ENCODE measurements at places on chromosomes 11 and 22.

DNA sequence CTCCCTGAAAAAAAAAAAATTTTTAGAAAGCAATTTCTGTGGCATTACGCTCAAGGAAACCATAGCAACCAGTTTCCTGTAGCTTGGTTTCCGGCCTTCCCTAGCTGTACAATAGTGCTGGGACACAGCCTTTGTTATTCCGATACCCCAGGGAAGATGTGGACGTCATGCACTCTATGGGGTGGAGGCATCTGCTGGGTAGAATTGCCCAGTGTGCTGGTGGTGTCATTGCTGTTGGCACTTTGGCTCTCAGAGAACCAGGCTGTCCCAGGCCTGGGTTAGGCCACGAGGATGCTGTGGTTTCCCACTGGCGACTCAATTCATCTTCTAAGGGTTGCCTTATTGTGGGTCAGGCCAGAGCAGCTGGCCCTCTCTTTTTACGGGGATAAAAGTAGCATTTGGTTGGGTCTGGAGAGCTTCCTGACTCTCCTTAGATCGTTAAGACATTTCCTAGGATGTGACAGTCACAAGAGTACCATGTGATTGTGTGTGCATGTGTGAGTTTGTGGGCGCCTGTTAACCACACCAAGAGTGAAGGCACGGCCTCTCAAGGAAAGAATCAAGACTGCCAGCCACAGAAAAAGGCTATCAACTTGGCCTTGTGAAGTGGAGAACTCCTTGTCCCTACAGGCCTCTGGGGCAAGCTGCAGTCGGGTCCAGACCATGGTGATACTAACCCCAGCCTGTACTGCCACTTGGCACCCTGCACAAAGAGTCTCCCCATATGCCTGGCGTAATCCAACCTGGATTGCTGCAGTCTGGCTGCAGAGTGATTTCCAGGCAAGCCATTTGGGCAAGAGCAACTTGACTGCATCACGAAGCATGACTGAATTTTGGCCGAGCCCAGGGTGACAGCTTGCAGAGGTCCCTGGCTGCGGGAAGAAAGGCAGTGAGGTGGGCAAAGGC is 35.9 kb upstream of the NAV2 start:
- no peak for DNase-seq

- DNase-seq, result no peak
Measured at GRCh38 chr11:12275818-12276217, 101.6 kb upstream of the PARVA start.

GRCh38 chr11:111819829-111820237 is 51.5 kb downstream of the ALG9 start:
- peak; percentile 57 for DNase-seq

GRCh38 chr11:112777283-112777751 is 183.9 kb upstream of the NCAM1 start:
- DNase-seq, result no peak

DNA sequence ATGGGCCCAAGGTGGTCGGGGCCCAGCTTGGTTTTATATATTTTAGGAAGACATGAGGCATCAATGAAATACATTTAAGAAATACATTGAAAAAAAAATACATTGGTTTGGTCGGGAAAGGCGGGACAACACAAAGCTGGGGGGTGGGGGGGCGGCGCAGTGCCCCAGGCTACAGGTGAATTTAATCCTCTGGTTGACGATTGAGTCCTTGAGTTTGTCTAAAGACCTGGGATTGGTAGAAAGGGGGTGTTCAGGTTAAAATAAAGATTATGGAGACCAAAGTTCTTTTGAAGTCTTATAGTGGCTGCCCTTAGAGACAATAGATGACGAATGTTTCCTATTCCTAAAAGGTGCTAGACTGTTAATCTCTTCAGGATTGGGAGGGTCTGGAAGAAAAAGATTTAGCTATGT is 3.1 kb downstream of the IFITM1 start:
- DNase-seq, result no peak

DNA sequence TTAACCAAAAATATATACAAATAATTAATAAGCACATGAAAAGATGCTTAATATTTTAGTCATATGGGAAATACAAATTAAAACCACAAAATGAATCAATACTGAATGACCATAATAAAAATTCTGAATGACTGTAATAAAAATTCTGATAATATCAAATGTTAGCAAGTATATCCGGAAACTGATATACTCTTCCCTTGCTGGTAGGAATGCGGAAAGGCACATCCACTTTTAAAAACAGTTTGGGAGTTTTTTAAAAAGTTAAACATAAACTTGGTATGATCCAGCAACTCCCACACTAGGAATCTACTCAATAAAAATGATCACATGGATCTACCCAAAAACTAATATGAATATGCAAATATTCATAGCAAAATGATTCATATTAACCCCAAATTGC is 30.8 kb upstream of the GRIA4 start:
- no peak for DNase-seq

DNA sequence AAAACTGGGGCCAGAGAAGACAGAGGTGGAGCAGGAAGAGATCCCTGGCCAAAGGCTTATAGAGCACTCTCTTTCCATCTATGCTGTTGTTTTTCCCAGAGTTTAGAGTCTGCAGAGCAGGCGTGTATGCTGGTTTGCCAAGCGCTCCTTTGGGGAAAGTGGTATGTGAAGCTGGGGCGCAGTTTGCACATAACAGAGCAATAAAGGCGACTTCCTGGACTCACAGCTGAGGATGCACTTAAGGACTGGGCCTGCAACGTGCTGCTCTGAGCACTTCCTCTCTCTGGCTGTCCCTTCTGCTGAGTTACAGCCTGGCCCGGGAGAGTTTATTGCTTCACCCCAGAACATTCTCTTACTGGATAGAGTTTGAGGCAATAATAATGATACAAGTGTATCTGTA is 41.7 kb downstream of the THAP12 start:
- DNase-seq, result peak; percentile 41

GRCh38 chr11:132456751-132457328 is 1075.5 kb downstream of the OPCML start:
- DNase-seq, result peak; percentile 87

DNA sequence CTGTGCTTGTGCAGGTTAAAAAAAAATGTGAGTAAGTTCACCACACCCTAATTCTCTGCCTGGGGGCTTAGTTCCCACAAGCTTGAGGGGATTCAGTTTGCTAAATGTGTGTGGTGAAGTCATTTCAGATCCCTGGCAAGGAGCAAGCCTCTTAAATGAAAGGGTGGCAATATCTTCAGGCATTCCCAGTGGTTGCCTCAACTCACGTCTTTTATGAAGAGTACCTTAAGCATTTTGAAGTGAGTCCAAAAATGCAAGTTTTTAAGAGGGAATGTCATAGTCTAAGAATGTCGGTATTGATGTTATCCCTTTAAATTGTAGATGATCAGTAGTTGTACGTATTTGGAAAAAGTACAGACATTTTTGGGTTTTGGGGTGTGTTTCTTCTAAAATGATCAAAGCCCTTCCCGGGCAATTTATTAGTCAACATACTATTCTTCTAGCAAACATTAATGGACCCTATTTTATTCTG is 4.9 kb downstream of the TCP11L1 start:
- no peak for DNase-seq

DNA sequence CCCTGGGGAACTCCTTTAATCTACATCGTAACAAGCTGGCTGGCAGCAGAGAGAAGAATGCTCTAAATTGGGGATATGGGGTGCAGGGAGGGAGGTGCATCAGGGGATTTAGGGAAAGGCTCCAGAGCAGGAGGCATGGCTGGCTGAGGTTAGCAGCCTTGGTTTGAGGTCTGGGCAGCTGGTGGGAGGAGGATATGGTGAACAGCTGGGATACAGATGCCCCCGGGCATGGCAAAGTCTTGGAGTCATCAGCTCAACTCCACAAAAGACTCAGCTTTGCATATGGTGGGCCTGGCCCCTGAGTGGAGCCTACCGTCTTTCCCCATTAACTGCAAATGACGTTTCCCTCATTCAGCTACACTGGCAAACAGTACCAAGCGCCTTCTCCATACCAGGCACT is 5.4 kb downstream of the FAM83F start:
- DNase-seq, result no peak

- DNase-seq, result no peak
Measured at GRCh38 chr11:280706-281485, 2.7 kb downstream of the NLRP6 start.

DNA sequence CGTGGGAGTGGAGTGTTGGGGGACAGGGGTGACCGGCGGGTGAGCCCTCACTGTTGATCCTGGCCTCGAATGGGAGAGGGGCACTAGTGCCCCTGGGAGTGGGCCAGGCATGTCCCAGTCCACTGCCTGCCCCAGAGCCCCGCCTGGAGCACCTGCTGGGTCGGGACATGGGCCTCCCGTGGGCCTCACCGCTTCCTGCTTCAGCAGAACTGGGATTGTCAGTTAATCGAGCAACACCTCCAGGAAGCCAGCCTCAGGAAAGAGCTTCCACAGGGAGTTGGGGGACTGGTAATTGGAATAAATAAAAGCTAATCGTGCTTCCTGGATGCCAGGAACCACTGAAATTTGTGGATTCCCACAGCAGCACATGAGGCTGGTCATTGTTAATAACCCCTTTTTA is 43.8 kb downstream of the PARVB start:
- DNase-seq, result no peak

DNA sequence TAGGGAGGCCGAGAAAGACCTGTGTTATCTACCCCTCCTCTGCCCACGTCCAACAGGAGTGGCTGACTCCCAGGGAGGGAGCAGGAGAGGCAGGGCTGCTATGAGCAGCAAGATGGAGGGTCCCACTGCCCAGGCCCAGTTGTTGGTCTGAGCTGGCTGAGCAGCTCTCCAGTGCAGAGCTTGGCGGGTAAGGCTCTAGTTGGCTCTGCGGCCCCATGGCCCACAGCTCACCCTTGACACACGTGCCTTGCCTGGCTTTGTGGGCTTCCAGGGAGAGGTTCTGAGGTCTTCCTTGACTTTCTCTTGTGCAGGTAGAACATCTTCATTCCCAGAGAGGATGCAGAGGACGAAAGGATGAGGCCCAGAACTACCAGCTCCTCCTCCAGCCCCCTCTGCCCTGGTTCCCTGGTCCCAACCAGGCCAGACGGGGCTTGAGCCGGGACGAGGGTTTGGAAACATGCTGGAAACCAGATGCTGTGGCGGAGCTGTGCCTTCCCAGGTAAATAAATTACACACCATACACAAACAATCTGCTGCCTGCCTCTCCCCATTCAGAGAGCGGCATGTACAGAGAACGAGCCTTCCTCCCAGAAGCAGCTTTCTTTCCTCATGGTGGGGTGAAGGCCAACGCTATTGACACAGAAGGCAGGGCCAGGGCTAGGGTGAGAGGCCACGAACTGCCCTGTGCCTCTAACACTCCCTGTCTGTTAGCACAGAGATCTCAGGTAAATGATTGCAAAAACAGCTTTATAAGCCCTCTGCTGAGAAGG is 48.1 kb downstream of the DSCAML1 start:
- no peak for DNase-seq

GRCh38 chr22:33785283-33785968 is 134.8 kb downstream of the LARGE1 start:
- peak; percentile 14 for DNase-seq

DNA sequence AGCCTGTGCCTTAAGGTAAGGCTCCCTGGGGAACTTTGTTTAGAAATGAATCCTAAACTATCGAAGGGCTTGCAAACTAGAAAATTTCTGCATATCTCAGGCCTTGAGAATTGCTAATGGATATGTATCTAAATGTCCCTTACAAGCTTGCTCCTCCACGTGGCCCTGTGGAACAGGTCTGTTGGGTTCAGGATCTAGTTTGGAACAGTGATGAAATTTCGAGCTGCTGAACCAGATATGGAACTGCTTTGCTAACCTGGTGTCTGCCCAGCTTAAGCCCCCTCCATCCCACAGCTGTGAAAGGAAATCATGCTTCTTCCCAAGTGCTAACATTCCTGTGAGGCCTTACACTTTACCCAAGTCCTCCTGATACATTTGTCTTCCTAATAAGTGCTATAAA is 11.6 kb downstream of the SREBF2 start:
- no peak for DNase-seq

DNA sequence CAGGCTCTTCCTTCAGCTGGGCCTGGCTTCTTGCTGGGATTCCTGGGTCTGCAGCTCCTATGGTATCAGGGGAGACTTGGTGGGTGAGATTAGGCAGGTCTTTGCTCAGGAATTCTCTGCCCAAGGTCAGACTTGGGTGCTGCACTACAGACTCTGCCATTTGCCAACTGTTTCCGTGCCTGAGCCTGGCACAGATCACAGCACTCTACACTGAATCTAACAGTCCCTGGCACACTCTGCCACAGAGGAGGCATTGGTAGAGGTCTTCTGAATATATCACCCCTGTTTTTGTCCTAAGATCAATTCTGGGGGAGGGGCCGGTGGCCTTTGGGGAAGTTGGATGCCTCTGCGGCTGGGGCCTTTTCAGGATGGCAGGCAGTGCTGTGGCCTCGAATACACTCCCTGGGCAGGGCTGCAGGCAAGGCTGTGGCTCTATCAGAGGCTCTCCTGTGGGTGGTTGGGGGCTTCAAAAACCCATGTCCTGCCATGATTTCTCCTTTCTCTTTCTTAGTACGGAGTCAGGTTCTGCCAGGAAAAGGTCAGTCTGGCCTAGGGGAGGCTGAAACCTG is 115.0 kb upstream of the NARS2 start:
- DNase-seq, result no peak

DNA sequence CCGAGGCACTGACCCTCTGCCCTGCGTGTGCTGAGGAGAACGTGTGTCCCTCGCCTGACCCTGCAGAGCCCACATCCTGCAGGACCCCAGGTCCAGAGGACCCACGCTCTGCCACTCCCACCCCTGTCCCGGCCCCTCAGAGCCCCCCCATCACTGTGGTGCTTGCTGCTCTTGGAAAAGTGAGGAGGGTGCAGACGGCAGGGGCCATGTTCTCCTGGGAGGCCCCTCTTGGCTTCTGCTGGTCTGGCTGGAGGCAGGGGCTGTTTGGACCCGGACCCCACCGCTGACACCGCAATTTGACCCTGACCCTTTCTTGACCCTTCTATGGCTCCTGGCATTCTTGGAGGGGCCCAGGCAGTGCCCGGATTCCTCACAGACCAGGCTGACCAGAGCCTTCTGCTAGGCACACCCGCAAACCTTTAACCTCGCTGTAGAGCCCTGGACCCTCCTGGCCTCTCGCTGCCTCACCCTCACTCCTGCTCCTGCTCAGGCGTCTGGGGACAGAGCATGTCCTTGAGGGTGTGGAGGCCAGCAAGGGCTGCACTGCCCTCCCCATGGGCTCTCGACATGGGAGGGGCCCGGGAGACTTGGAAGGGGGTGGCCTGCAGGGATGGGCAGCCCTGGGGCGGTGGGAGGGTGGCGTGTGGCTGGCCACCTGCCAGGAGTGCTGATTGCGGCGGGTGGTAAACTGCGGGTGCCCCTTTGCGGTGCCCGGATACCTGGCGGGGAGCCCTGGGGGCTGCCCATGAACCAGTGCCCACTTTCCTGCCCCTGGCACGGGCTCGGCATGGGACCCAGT is 37.0 kb upstream of the MUC5AC start:
- DNase-seq, result no peak

DNA sequence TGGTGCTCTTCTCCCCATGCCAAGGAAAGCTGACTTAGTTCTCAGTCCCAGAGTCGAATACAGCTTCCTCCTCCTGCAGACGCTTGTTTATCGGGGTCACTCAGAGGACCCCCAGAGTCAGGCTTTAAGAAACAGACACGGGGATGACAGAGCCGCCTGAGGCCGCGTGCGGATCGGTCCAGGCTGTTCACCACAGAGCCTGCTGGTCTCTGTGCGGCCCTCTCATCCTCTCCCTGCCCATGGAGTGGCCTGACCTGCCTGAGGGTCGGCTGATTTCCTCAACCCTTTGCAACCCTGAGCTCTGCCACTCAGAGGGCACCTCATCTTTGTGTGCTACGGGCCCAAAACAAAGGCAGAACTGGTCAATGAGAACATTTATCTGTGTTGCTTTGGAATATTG is 2.1 kb downstream of the GAL start:
- DNase-seq, result no peak

- DNase-seq, result no peak
Measured at GRCh38 chr22:39457556-39458443, 988 bp downstream of the MGAT3 start.

Data from fibroblast of skin of left quadriceps (primary cell).